ENCODE measurements at places on chromosomes 5 and 9.

- DNase-seq, result no peak
Measured at GRCh38 chr9:88460587-88461332, 72.5 kb downstream of the SPIN1 start.

DNA sequence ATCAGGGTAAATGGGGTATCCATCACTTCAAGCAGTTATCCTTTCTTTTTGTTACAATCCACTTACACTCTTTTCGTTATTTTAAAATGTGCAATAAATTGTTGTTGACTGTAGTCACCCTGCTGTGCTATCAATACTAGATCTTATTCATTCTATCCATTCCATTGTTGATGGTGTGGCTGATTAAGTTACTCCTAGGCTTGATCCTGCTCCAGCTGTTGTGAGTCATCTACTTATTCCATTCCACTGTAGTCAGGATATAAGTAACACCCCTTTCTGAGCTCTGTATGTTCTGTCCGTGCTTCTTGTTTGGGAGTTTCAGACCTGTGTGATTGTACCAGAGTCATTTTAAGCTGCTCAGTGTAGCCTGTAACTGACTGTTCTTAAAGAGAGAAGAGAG is 122.5 kb upstream of the RUSC2 start:
- DNase-seq, result no peak

GRCh38 chr9:108545436-108545835 is 310.4 kb downstream of the ACTL7B start:
- DNase-seq, result no peak

DNA sequence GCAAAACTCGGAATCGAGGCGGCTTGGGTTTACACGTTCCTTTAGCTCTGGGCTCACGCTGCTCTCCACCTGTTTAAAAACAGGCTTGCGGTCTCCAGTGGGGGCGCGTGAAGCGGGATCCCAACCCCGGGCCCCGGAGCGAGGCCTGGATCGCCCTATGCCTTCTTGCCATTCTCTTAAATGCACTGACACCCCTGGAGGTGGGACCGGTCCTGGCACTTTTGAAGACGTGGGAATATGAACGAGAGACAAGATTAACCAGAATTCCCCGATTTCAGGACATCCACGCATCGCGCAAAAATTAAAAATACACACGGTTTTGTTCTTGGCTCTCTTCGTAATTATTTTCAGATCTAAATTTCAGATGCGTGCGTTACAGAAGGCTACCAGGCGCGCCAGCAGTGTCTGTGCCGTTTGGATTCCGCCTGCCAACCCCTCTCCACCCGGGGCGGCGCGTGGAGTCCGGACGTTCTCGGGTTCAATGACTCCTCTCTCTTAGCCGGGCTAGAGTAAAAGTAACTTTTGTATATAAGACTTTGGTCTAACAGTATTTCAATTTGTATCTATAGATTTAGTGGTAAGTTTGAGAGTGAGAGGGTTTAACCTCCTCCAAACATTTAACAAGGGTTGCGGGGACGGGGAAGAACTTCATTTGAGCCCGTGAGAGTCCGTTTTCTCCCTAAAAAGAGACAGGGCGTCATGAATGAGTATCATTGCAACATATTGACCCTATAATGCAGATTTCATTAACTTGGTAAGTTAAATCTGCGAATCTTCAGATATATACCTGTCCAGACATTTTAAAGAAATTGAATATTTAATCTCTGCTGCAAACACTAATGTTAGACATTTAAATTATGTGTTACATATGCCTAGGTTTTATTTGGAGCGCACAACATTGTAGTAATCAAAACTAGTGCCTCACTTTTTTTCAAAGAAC is 3.8 kb downstream of the FOXD1 start:
- DNase-seq, result no peak

- no peak for DNase-seq
Measured at GRCh38 chr5:115351356-115352195, 55.1 kb upstream of the CCDC112 start.

DNA sequence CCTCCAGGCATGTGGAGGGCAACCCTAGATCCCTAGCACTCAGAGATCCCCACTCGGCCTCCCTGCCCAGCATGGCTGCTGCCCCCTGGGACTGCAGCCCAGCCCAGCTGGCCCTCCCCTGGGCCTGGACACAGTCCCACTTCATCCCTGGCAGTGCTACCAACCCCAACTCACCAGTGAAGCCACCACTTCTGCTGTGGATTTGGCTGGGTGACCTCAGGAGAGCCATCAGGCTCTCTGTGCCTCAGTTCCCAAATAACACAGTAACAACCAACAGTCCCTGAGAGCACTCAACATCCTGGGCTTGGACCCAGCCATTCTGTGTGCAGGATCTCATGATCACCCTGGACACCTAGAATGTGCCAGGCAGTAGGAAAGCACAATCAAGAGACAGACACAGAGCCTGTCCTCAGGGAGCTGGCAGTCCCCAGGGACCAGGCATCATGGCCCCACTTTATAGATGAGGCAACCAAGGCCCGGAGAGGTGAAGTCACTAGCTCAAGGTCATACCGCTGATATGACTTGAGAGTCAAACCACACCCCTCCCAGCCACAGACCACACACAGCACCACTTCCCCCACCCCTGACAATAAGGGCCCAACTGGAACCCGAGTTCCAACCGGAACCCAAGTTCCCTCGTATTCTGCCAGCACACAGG is 4.7 kb upstream of the PSMB7 start:
- DNase-seq, result no peak
